ENCODE measurements at places on chromosomes 1 and 21.

GRCh38 chr1:114436799-114437198 is 74.2 kb downstream of the TRIM33 start:
- DNase-seq, result no peak

DNA sequence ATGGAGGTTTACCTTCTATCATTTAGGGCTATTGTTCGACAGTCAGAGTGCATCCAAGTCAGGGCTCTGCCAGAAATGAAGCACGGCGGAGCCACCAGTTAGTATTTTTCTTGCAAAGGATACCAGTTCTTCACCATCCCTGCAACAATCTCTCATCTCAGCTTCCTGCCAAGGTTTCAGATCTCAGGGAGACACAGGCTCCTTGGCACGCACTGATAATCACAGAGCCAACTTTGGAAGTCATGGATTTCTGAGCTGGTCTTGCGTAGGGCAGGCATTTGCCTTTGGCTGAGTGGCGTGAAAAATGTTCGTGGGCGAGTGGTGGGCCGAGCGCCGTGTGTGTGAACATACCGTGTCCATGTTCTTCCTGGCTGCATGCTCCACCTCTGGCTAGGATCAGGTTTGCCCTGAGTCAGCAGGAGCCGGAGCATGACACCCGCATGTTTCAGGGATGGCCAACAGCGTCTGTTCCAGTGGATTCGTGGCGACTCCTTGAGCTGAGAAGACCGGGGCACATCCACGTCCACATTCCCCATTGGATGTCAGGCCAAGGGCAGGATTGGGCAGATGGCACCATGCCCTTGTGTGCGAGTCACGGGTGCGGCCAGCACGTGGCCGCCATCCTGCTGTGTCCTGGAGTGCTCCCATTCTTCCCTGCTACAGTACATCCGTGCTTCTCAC is 118.5 kb upstream of the C1orf174 start:
- no peak for DNase-seq

DNA sequence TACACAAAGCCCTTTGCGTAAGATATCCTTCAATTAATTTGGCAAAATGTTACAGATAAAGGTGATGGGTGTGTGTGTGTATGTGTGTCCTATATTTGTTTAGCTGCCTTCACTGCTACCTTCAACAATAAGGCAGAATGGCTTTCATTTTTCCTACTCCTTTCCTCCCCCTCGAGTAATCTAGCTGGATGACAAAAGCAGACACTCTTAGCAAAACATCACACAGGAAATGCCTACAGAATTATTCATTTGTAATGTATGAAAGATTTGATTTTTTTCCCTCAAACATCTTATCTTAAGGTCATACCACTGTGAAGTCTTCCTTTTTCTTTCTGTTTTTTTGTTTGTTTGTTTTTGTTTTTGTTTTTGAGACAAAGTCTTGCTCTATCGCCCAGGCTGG is 10.6 kb downstream of the PTPN22 start:
- no peak for DNase-seq

- DNase-seq, result no peak
Measured at GRCh38 chr1:154411525-154411924, 6.4 kb downstream of the IL6R start.

- DNase-seq, result no peak
Measured at GRCh38 chr21:30126576-30126975, 40.0 kb downstream of the CLDN17 start.

DNA sequence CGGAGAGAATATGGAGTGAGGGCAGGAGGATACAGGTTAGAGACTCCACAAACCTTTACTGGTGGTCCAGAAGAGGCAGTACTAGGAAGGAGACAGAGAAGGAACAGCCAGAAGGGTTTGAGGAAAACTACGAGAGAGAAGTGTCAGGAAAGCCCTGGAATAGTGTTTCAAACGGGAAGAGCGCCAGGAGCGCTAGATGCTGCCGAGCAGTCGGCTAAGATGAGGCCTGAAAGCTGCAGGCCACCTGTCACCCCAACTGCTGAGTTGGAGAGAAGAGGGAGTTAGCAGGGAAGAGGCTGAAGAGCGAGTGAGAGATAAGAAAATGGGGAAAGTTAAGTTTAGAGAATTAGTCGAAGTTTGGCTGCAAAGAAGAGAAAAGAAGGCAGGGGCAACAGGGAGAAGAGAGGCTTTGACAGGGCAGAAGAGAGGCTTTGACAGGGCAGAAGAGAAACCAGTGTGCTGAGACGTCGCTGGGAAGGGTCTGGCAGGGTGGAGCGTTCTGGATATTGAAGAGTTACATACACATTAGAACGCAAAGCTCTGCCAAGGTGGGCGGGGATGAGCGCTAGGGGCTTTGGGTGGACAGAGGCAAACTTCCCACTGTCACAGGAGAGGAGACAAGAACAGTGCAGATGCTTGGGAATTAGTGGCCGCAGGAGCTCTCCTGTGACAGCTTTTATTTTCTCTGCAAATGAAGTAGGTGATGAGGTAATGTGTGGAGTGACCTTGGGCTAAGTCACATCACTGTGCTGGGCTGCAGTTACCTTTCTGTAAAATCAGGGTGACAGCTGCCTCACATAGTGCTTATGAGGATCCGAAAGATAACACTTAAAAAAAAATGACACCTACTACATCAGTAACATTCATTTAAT is 31.2 kb downstream of the PCSK9 start:
- DNase-seq, result no peak

DNA sequence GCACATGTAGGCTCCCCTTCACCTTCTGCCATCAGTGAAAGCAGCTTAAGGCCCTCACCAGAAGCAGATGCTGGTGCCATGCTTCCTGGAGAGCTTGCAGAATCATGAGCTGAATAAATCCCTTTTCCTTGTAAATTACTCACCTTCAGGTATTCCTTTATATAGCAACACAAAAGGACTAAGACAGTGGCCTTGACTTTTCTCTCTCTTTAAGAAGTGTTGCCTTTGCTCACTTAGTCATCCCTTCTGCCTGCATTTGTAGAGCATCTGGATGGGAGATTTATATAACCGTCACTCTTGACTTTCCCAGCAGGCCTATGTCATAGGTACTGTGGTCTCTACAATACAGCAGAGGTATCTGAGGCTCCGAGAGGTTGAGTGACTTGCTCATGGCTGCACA is 3.7 kb downstream of the PCSK9 start:
- DNase-seq, result no peak

GRCh38 chr1:39762550-39763540 is 8.3 kb downstream of the OXCT2 start:
- DNase-seq, result no peak

GRCh38 chr1:162135271-162135775 is 65.8 kb downstream of the NOS1AP start:
- no peak for DNase-seq

DNA sequence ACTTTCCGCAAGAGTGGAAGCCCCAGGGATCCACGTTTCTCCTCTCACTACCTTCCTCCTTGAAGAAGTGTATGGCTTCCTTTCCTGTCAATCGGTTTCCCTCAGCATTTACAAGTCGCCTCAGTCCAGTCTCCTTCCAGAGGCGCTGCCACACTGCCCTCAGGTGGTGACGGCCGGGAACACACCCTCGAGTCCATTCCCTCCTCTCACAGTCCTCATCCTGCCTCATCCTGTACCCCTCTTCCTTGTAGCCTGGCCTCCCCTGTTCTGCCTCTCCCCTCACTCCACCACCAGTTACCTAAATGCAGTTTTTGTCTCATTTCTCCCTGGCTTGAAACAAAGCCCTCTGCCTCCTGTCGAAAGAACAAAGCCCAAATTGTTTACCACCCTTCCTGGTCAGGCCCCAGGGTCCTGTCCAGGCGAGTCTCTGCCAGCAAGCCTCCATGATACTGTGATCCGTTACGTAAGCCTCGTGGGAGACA is 23.2 kb upstream of the LSM10 start:
- DNase-seq, result peak; percentile 76

DNA sequence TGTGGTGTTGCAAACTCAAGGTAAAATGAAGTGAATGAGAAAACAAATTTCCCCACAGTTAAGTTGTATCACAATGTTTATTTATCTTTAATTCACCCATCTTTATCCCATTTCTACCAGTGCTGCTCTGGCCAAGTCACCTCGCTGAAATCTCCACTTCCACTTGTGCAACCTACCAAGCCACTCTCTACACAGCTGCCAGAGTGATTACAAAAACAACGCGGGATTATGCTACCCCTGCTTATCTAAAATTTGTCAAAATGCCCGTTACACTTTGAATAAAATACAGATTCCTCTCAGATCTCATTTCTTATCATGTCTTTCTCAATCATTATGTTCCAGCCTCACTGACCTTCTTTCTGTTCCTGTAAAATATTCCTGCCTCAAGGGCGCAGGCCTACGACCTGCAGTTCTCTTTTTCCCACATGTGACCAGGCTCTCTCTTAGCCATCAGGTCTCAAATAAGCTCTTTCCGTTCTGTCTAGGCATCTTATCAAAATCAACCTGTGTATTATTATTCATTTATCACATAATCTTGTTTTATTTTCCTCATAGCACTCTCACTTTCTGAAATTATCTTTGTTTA is 95.6 kb downstream of the NTMT2 start:
- DNase-seq, result no peak

GRCh38 chr1:170204121-170204520 is 58.4 kb downstream of the NTMT2 start:
- DNase-seq, result no peak

GRCh38 chr21:36704958-36705678 is 6.2 kb downstream of the SIM2 start:
- DNase-seq, result no peak

- no peak for DNase-seq
Measured at GRCh38 chr1:28236656-28237322, 865 bp downstream of the ATP5IF1 start.

- DNase-seq, result no peak
Measured at GRCh38 chr21:24995216-24995615, 612.1 kb downstream of the MRPL39 start.

Data from T-cell (primary cell).